ENCODE measurements at places on chromosomes 5 and 9. TPM values are rescaled to one million over a fixed set of nuclear protein-coding genes. Genes with fewer than 3 reads are reported as not detected.

- no peak for DNase-seq
Measured at GRCh38 chr5:43837091-43837490, 234.1 kb downstream of the NNT start.

DNA sequence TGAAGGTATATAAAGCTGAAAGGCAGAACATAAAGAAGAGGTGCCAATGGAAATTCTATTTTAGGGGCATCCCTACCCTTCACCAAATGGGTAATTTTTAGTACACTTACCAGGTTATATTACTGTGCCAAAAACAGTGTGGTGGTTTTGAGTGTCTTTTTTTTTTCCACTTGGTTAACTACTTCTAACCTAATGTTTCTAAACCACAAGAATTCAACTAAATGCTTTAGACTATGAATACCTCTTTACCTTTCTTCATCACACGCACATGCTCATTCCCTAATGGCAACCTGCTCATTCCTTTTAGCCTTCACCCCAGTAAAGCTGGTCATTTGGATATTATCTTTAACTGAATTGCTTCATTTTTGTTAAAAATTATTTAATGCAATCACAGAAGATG, 215.6 kb downstream of the PIK3R1 start:
- DNase-seq: no peak

DNA sequence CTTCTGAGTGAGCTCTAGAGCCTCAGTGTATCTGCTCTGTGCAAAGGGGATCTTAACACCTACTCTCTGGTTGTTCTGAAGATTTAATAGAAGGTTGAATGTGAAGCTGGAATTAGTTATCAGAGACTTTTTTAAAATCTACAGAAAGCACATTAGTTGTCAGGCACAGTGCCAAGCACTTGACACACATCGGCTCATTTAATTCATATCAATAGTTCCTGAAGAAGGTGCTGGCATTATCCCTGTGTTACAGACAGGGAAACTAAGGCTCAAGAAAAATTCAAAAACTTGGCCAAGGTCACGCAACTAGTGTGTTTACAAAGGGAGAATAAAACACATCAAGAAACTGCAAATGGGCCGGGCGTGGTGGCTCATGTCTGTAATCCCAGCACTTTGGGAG, 80.2 kb downstream of the FGF18 start:
- no peak for DNase-seq

GRCh38 chr9:124695280-124695890, 75.7 kb downstream of the NR6A1 start:
- DNase-seq: no peak

Gene TLX3
- total RNA-seq: 5.2 TPM

Gene SLC34A1
- total RNA-seq: not detected

Gene ARL14EPL
- total RNA-seq: not detected

- DNase-seq: no peak
Measured at GRCh38 chr5:40828690-40829661, 6.0 kb downstream of the RPL37 start.

Gene LCN1
- total RNA-seq: not detected

DNA sequence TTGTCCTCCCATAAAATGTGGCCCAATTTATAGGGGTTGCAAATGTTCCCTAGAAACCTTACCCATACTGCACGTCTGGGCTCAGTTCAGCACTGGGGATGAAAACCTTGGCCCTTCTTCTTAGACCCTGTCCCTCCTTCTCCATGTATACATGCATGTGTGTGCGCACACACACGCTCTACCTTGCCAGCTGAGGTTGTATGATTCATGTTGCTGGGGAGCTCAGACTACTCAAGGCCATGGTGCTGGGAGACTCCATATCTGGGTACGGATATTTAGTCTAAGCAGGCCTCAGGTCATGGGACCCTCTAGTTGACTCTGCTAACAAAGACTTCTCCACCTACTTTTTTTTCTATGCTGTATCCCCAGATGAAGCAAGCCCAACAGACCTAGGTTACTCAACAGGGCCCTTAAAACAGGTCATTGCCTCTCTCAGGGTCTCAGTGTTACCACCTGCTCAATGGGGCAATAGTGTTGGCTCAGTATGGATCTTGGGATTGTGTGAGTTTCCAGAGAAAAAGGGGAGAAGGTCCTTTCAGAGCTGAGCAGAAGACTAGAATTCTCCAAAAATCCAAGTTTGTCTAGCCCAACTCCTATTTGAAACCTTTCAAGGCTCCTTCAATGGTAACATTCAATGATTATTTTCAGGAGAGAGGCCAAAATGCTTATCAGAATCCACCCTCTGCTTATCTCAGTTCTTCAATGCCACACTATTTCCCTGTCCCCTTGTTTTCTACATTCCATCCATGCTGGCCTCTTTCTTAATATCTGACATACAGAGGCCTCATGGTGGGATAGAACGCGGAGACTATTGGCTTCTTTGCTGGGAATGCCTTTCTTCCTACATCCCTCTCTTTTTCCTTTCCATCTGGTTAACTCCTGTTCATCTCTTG, 123.6 kb upstream of the PITX1 start:
- no peak for DNase-seq

GRCh38 chr9:123640792-123641222, 284.8 kb downstream of the CRB2 start:
- no peak for DNase-seq

DNA sequence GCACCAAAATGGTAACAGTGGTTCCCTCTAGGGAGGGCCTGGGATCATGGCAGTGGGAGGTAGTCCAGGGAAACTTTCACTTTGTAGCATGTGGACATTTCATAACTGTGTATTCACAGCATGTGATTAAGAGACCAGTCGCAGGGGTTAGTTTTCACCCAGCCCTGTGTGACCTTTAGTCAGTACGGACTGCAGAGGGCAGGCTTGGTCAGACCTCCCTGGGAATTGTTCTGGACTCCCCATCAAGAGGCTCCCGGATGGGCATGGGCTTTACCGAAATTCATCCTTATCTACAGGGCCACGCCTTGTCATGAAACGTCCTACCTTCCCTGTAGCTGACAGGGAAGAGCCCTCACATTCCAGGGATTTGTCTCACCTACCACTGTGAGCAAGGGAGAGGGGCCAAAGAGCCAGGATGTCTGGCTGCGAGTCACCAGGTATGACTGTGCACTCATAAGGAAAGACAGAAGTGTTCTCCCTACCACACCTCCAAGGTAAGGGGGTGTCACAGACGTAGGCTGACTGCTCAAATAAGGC, 19.9 kb downstream of the GPX3 start:
- DNase-seq: no peak

DNA sequence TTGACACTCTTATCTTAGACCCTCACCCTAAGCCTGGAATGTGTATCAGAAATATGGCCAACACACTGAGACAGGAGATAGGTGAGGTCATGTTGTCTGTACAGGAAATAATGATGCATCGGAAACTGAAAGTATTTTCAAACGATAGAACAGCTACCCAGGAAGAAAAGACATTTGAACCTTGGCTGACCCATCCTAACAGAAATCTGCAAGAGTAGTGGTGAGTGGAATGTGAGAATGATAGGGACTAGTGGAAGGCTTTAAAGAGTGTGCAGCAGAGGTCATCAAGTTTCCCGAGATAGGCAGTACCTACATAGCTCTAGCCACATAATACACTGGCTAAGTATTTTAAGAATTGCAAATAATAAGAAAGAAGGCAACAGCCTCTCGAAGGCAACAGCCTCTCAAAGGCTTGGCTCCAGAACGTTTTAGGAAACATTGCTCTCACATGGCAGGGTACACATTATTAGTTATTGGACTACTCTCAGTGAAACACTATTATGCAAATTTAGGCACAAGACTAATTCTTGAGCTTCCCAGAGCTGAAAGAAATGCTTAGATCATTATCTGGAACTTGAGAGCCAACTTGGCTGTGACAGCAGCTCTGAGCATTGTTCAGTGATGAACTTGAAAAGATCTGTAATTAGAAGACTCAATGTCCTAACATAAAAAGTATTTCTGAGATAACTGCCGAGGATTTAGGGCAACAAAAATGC, 133.1 kb upstream of the FBXL7 start:
- DNase-seq: no peak

Gene FOXD4L6
- 0.36 TPM for total RNA-seq

DNA sequence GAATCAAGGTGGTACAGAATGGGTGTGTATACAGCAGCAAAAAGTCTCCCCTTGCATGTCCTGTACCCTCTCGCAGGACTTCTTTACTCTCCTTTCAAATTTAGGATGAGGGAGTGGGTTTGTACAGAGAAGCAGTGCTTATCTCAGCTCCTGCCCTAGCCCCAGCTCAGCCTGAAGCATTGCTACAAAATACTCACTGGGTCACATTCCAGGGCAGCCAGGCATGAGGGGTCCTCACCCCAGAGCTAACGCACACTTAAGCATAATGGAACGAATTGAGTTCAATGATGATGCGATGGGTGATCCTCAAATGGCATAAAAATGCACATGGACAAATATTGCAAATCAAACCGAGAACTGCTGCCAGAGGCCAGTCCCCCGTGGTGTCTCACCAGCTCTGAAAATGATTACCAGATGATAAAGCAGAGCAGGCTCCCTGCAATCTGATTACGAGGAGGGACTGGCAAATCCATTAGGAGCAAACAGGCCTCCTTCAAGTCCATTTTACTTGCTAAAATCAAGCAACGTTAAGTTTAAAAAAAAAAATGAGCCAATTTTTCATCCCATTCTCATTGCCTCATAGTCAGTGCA, 231.6 kb upstream of the TAS2R1 start:
- DNase-seq: no peak

Gene CTXN3
- total RNA-seq: 2.8 TPM

DNA sequence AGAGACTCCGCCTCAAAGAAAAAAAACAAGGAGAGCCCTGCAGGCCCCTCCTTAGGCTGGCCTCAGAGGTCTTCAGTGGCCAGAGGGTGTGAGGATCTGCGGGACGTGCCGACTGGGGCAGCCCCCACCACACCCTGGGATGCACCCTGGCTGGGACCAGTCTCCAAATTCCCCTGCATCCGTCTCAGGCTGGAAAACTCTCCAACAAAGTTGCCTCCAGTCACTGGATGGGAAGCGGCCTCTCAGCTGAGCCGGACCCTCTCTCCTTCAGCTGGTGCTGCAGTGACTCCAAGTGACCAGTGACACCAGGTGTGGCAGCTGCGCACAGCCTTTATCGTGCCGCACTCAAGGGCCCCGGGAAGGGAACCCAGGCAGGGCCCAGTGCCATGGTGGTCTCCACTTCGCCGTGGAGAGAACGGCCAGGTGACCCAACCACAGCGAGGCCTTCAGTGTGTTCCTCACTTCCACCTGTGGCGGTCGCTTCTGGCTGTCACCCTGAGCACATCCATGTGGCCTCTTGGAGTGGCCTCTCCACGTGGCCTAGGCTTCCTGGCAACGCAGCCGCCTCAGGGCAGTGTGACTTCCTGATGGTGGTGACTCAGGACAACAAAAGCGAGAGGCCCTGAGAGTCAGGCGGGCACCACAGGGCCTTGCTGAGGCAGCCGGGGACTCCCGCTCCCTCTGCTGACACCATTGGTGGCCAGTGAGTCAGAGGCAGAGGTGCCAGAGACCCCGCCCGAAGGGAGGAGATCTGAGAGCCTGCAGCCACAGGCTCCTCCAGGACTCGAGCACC, 19.3 kb upstream of the CAMSAP1 start:
- no peak for DNase-seq

- no peak for DNase-seq
Measured at GRCh38 chr9:34246453-34246852, 67.6 kb downstream of the UBAP1 start.

Gene CDC25C
- 5.1 TPM for total RNA-seq

Gene CDC42SE2
- total RNA-seq: 50.0 TPM

Gene SPINK4
- total RNA-seq: not detected

DNA sequence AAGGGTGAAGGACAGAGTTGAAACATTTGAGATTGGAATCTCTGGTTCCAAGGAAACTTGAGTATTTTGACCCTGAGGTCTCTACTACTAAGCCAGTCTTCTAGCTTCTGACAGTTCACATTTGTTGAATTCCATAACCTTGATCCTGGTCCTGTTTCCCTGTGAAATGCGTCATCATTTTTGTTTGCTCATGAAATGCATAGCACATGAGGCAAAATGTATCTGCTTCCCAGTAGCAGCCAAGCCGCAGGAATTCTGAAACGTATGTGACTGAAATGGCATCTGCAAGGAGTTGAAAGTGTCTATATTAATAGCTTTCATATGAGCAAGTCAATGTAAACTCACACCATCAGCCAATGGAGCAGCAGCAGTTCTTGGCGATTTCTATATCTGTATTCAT, 307.9 kb downstream of the CSNK1G3 start:
- DNase-seq: no peak

DNA sequence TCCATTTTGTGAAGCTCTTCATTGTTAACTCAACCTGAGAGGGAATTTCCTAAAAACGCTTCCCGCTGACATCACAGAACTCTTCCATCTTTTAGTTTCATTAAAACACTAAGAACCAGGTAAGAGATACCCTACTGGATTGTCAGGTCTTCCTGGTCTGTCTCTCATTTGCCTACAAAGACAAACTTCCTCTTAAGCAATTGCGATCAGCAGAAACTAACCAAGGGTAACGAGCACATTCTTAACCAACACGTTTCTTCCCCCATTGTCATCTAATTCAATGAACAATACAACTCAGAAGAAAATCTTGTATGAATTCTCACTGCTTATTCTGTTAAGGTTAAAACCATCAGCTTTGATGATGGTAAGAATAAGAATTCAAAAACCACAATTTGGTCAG, 6.6 kb downstream of the FBXW11 start:
- DNase-seq: no peak

- DNase-seq: no peak
Measured at GRCh38 chr5:96905864-96906263, 29.6 kb downstream of the ERAP2 start.

Gene CCDC152
- total RNA-seq: 7.4 TPM

Gene SHISAL2B
- not detected for total RNA-seq

GRCh38 chr5:115854139-115854538, 12.4 kb downstream of the AP3S1 start:
- DNase-seq: no peak

Gene LOX
- 3.3 TPM for total RNA-seq

DNA sequence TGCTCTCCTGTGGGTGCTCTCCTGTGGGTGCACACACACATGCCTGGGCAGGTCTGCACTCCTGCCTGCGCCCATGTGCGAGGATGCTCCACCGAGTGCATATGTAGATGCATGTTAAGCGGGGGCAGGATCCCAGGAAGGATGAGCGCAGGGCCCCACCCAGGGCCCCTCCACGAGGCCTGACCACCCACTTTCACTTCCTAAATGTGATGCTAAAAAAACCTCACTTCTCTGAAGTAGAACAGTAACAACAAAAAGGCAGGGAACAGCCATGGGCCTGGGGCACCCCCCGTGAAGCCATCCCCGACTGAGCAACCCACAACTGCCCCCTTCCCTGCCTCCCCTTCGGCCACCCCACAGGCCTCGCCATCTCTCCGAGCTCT, 48.2 kb upstream of the SARDH start:
- no peak for DNase-seq

DNA sequence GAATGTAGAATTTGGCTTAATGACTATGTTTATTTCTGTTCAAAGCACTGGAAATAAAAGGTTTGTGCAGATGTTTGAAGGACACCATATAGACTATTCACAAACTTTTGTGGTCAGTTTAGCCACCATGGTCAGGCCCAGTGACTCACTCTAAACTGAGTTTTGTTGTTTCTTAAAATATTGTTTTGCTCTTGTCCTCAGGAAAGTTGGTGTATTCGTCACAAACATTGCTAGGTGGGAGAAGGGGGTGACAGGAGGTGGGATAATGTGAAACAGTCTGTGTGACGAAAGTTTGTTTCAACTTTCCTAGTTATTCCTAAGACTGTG, 35.0 kb upstream of the LIFR start:
- no peak for DNase-seq

- DNase-seq: no peak
Measured at GRCh38 chr5:10684303-10685086, 76.5 kb downstream of the DAP start.

Gene TOR4A
- 0.91 TPM for total RNA-seq

Gene PLAC8L1
- not detected for total RNA-seq

GRCh38 chr9:113011911-113012381, at the start of gene ZNF883:
ZNF883 (minus strand) TSS chr9:113012192.
- DNase-seq: peak; percentile 64

GRCh38 chr5:124696898-124697297, 49.5 kb downstream of the ZNF608 start:
- no peak for DNase-seq
